ENCODE measurements at places on chromosomes 11 and 22.

- DNase-seq = no peak
These were observed 355.4 kb downstream of the ETS1 start for GRCh38 chr11:128231845-128232410.

- no peak for DNase-seq
These were observed 375.2 kb downstream of the SHANK2 start for GRCh38 chr11:70877151-70877550.

DNA sequence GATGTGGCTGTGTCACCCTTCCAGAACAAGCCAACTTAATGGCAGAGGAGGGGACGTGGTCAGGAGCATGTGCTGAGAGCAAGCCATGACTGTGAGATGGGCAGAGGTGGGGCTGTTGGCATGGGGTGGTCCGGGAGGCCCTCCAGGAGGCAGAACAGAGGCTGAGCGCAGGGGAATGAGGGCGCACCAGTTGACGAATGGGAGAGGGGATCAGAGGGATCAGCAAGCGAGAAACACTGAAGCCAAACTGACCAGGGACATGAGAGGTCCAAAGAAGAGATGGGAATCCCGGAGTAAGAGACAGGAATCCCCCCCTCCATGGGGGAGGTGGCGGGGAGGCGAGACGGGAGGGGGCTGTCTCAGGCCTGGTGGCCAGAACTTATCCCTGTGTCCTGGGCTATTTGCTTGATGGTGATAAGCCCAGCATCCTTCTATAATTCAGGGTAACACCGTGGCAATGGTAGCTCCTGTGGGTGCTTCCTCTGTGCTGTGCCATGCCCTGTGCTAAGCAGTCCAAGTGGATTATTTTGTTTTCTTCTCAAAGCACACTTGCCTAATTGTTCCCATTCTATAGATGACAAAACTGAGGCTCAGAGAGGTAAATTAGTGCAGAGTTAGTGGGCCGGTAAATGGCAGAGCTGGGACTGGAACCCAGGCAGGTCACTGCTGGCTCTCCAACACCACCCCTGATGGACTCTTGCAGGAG is 83.4 kb upstream of the SHISAL1 start:
- DNase-seq = peak; percentile 56

GRCh38 chr22:36860821-36861659 is at the start of gene NCF4:
Gene NCF4 (plus strand): TSS chr22:36861006. CDS start chr22:36861172, 166 bp downstream.
- no peak for DNase-seq
